ENCODE measurements at places on chromosomes 2 and 18.

DNA sequence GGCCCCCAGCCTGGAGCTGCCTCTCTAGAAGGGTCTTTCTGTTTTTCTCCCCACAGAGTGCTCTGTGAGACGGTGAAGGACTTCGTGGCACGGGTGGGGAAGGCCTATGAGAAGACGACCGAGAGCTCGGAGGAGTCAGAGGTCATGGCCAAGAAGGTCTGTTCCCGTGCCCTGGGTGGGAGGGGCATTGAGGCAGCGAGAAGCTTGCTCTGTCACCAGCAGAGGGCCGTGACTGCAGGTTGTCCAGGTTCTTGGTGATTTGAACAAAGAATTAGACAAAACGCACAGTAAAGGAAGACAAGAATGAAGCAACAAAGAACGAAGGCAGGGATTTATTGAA is 93.9 kb downstream of the DGKD start:
- DNase-seq: no peak

DNA sequence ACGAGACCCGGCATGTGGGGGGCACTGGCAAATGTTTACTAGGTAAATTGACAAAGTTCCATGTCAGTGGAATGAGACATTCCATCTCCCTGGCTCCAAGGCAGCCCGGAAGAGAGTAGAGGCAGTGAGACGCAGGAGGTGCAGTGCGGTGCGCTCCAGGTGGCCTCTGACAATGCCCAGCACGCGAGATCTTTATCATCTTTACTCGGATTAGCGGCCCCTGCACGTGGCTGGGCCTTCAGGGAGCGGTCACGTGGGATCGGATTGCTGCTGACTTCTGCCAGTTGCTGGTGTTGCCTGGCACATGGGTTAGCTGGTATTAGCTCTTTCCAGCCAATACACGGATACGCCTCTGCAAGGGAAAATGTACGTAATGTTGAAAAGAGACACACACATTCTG is 151.2 kb upstream of the ALKAL2 start:
- DNase-seq: no peak

GRCh38 chr2:74415762-74416395 is 5.5 kb downstream of the C2orf81 start:
- no peak for DNase-seq

DNA sequence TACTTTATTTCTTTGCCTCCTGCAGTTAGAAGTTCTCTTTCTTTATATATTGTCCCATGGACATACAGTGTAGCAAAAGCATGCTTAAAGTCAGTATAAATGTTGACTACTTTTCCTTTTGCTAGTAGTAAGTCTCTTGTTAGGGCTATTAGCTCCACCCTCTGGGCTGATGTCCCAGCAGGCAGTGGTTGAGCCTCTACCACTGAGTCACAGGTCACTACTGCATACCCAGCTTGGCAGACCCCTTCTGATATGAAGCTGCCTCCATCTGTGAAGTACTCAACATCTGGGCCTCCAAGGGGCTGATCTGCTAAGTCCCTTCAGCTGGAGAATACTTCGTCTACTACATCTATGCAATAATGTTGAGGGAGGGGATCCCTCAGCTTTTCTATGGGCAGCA is 61.0 kb upstream of the SLC35G4 start:
- no peak for DNase-seq

DNA sequence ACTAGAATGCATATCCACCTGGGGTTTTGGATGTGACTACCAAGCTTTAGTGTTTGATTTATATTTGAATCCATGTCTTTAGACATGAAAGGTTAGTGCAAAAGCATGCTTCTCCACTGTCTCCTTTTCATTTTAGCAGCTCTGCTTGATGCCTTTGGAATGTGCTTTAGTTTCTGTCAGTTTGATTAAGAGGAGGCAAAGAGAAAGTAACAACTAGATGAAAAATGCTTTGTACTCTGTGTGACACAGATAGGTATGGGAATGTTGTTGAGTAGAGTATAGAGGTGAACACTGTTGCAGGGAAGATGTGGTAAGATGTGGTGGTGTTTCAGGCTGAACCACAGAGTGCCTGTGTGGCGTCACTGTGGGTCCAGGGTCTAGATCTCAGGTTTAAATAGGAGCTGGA is 19.8 kb downstream of the PIK3C3 start:
- DNase-seq: no peak

DNA sequence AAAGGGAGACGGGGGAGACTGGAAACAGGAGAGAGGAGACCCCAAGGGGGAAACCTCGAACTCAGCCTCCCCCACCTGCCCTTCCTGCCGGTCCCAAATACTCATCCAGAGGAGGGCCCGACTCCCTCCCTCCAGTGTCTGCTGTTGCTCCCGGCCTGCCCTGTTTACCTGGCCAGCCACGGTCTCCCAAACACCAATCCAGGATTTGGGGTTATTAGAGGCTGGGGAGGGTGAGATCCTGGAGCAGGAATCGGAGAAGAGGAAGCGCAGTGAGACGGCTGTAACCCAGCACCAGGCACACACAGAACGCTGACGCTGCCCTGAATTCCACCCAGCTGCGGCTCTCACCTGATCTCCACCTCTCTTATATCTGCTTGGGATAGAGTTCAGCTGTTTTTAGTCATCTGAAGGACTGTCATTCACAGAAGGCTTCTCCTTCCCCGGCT is 213.0 kb downstream of the TNS1 start:
- no peak for DNase-seq

- DNase-seq: no peak
Measured at GRCh38 chr18:43078478-43079092, 36.9 kb downstream of the RIT2 start.

GRCh38 chr2:149213764-149214493 is 116.5 kb upstream of the LYPD6 start:
- no peak for DNase-seq

DNA sequence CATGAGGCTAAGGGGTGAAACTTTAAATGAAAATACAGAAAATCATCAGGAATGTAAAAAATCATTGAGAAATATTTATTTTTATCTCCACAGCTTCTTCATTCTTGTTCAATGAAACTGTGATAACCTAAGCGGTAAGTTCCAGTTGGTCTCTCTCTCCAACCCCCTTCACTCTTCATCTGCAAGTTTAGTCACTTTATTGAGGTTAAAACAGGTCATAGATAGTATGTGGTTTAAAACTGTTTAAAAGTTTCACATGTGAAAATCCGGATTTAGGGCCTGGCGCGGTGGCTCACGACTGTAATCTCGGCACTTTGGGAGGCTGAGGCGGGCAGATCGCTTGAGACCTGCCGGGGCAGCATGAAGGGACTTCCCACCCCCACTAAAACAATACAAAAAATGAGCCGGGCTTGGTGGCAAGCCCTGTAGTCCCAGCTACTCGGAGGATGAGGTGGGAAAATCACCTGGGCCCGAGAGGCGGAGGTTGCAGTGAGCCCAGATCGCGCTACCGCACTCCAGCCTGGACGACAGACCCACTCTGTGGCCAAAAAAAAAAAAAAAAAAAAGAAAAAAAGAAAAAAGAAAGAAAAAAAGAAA is 1.6 kb upstream of the PHLPP1 start:
- DNase-seq: no peak

DNA sequence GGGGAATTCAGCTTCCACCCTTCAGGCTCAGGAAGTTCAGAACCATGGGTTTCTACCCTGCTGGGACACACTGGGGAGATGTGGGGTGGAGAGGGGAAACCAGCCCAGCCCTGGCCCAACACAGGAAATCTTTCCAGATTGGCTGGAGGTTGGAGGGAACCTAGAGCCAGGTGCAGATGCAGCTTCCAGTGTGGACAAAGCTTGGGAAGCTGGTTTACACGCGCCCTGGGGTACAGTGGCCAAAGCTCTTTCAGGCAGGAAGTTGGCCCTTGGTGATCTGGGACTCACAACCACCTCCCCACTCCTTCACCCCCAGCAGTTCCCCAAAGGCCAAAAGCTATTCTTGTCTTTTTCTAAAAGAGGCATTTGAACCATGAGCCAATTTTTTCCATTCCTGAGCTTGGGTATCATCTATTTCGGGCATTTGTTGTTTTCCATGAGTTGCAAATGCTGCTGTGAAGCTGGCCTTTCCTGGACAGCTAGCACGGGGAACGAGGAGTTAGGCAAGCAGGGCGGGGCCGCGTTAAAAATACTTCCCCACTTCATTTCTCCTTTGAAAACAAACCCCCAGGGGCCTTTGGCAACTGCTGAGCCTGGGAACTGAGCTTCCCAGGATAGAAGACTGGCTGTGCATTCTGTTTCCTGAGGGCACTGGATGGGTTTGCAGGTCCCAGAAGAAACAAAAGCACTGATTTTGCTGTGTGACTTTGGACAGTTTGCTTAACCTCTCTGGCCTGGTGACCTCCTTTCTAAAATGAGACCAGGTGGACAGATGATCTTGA is 3.1 kb upstream of the ARID5A start:
- no peak for DNase-seq

GRCh38 chr2:160632084-160632975 is 138.7 kb upstream of the RBMS1 start:
- DNase-seq: no peak

DNA sequence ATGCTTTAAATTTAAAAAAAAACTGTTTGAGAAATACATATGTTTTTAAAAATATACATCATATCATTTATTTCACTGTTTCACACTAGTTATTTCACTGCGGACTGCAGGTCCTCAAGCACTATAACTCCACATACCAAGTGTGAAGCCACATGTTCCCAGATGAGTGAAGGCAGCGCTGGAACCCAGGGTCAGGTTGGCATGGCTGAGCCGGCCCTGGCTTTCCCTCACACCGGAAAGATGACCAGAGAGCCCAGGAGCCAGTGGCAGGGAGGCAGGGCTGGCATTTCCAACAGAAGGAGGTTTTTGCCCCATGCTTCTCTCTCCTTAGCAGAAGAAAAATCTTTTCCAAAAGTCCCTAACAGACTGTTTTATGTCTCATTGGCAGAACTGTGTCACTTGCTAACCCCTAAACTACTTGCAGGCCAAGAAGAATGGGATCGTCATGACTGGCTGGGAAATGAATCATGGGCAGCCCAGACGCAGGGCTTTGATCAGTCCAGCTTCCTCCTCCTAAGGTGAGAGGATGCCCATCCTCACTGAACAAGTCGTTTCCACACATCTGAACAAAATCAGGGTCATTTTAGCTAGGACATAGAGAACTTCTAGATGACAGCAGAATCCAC is 287.6 kb upstream of the HNRNPA3 start:
- DNase-seq: no peak
